ENCODE measurements at places on chromosomes 3 and 15. TPM values are rescaled to one million over a fixed set of nuclear protein-coding genes. Genes with fewer than 3 reads are reported as not detected.
A peak's percentile ranks its signal among the peaks of the same experiment; 100 is the strongest.

Gene DPPA2
- total RNA-seq = not detected

Gene OR4F15
- not detected for total RNA-seq

Gene CELF6
- 4.6 TPM for total RNA-seq

Gene FOXL2
- not detected for total RNA-seq

Gene ZCWPW2
- not detected for total RNA-seq

Gene CDC25A
- 17.1 TPM for total RNA-seq

Gene C3orf38
- 38.8 TPM for total RNA-seq

Gene PSMD2
- 301 TPM for total RNA-seq

Gene ACP3
- total RNA-seq = 0.36 TPM

Gene HESX1
- 3.4 TPM for total RNA-seq

Gene CLDN16
- not detected for total RNA-seq

Gene DUOX1
- total RNA-seq = not detected

DNA sequence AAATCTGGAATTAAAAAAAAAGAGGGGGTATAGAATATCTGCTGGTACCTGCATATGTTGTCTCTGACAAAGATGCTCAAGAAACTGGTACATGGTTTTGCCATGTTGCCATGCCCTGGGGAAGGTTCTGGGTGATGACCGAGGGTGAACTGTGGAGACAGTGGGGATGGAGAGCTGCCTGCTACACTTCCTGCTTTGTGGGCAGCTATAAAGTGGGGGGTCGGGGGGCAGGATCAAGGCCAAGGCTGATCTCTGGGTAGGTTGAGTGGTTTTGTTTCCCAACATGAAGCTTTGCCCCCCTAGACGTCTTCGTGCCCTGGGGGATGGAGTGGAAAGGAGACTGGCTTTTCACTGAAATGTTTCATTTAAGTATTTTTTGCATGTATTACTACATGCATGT lies 74.6 kb downstream of the IQSEC1 start:
- no peak for DNase-seq

GRCh38 chr3:45701172-45701867 lies 12.1 kb downstream of the SACM1L start:
- no peak for DNase-seq

DNA sequence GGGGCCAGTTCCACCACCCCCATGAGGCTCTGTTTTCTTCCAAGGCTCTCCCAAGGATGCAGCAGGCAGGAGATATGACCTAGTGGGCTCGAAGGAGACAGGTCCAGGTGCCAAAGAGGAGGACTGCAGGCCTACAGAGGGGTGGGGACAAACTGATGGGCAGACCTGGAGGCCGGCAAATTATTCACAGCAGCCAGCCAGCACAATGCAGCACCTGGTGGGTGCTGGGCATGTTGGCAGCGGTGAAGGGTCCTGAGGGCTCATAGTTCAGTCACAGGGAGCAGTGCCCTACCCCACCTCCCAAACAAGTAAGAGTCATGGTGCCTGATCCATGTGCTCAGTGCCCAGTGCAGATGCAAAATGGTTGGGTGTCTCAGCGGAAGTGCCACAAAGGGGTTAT lies 171.7 kb downstream of the ABHD5 start:
- DNase-seq = no peak

GRCh38 chr15:58228718-58229117 lies 90.5 kb downstream of the AQP9 start:
- no peak for DNase-seq

- peak; percentile 46 for DNase-seq
These were observed 206.4 kb downstream of the STAG1 start for GRCh38 chr3:136545664-136546268.

DNA sequence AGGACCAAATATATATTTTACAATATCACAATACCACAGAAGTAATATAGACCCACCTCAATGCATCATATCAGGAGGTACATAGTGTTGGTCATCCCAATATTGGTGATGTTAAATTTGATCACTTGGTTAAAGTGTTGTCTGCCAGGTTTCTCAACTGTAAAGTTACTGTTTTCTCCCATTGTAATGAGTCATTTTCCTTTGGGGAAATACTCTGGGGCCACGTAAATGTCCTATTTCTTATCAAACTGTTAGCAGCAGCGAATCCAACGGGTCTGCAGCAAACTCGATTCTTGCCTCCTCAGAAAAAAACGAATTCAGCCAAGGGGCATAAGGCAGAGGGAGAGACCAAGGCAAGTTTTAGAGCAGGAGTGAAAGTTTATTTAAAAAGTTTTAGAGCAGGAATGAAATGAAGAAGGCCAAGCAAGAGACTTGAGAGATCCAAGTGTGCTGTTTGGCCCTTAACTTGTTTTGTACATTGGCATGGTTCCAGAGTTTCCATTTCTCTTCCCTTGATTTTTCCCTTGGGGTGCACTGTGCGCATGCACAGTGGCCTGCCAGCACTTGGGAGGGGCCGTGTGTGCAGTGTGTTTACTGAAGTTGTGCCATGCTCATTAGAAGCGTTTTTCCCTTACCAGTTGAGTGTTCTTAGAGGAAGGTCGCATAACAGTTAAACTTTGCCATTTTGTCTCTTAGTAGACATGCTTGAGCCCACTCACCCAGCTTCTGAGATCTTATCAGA lies 512.5 kb downstream of the AGBL1 start:
- DNase-seq = no peak

- no peak for DNase-seq
These were observed 226.5 kb upstream of the PROK2 start for GRCh38 chr3:72011485-72011884.

DNA sequence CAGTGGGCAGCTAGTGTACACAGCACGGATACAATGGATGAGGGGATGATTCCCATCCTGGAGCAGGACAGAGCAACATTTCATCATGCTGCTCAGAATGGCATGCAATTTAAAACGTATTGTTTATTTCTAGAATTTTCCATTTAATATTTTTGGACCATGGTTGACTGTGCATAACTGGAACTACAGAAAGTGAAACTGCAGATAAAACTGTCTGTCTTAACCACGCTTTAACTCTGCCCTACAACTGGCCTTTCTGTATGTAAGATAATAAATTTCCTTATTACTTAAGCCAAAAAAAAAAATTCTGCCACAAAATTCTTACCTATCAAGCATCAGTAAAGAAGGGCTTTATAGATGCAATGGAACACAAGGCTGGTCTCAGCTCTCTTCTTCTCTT lies 33.4 kb downstream of the AP3S2 start:
- no peak for DNase-seq

GRCh38 chr3:67875338-67875737 lies 220.9 kb upstream of the SUCLG2 start:
- no peak for DNase-seq

GRCh38 chr3:190497811-190498210 lies 16.1 kb upstream of the IL1RAP start:
- DNase-seq = no peak

- DNase-seq = no peak
These were observed 24.6 kb downstream of the ALDH1L1 start for GRCh38 chr3:126155819-126156218.
